ENCODE measurements at places on chromosomes 2 and 18.

- DNase-seq: no peak
These were observed 48.9 kb downstream of the PSMD14 start for GRCh38 chr2:161357097-161357496.

DNA sequence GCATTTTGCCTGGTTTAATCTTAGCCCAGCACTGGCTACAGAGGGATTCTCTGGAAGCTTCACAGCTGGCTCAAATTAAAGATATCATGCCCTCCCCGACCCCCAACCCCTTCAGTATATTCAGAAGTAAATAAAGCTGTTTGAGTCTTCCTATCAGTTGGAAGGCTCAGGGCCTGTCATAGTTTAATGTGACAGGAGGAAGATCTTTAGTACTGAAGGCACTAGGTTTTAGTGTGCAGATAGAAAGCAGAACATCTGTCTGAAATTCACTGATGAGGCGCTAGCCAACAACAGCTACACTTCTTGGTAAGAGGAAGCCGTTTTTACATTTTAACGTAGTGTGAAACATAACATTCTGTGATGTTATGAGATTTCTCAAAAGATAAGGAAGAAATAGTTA lies 969.1 kb upstream of the CDH2 start:
- DNase-seq: no peak

DNA sequence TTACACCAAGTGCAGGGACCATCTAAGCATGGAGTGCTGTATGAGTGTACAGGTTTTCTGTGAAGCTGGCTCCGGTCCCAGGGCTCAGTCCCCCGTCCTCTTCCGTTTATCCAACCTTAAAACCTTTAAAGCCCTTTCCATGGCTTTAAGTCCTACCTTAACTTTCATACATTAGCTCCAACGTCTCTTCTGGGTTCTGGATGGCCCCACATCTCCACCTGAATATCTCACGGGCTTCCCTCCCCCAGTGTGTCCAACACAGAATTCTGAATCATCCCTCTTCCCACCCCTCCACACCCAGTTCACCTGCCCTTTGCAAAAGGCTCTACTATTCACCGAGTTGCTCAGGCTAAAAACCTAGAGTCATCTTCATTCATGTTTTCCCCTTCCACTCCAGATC lies 12.8 kb downstream of the ARHGAP25 start:
- DNase-seq: no peak

DNA sequence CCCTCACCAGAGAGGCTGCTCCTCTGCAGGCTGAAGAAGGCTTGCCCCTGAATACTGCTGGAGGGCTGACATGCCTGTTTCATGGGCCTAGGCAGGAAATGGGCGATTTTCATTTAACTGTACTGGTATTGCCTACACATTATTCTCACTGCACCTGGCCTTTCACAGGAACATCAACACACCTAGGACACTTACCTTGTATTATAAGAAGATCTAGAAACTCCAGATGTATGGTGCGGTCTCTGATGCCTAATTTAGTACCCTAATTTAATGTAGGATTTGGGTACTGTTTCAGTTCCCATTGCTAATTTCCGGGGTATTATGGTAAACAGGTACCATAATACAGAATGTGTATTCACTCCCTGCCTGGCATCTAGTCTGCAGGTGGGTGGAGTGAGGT lies 146.0 kb downstream of the MYO1B start:
- no peak for DNase-seq

GRCh38 chr2:234137400-234138014 lies 87.0 kb downstream of the SPP2 start:
- no peak for DNase-seq

GRCh38 chr2:10202131-10202665 lies 79.7 kb downstream of the RRM2 start:
- no peak for DNase-seq

GRCh38 chr2:26477911-26478253 lies at the start of gene OTOF:
Gene OTOF, minus strand, starts transcription at chr2:26478124.
- DNase-seq: no peak

- DNase-seq: no peak
These were observed 9.9 kb downstream of the PSD4 start for GRCh38 chr2:113183703-113184102.

GRCh38 chr2:179348906-179349305 lies 84.3 kb upstream of the SESTD1 start:
- DNase-seq: no peak

DNA sequence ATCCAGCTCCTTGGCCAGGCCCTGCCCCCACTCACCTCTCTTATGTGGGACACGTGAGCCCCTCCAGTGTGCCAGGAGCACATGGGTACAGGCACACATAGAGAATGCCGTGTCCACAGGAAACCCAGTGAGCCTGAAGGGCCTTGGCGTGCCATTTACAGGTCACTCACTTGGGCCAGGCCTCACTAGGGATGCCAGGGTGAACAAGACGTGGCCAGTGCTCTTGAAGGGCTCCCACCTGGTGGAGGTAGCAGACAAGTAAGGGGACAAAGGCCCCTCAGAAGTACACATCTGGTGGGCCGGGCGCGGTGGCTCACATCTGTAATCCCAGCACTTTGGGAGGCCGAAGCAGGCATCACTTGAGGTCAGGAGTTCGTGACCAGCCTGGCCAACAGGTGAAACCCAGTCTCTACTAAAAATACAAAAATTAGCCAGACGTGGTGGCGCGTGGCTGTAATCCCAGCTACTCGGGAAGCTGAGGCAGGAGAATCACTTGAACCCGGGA lies 15.1 kb upstream of the C1QL2 start:
- DNase-seq: no peak

- DNase-seq: no peak
These were observed 85.4 kb upstream of the CABLES1 start for GRCh38 chr18:23049698-23050373.

DNA sequence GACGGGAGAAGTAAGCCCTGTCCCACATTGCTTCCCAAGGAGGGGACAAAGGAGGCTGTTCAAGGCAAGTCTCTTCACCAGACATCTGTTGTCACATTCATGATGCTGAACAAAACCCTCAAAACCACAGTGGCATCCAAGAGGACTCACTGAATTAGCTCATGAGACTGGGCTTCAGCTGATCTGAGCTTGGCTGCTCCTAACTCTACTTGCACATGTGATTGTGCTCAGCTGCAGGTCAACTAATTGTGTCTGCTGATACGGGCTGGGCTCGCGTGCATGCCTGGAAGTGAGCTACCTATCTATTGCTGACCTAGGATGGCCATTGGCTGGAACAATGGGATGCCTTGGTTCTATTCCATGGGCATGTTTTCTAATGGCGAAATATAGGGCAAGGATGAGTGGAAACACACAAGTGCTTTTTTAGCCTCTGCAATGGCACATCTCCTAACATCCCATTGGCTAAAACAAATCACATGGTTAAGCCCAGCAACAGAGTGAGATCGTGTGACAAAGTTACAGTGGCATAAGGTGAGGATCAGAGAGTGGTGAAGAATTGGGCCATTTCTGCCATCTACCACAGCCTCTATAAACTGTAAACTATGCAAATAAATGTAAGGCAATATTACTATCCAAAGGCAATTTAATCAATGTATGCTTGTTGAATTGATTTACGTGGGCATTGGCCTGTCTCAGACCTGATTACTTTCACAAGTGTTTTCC lies 52.9 kb upstream of the CAPN13 start:
- no peak for DNase-seq

GRCh38 chr2:233455006-233455405 lies 100.7 kb downstream of the DGKD start:
- DNase-seq: peak; percentile 17

GRCh38 chr18:3262234-3263131 lies 550 bp downstream of the MYL12B start:
- DNase-seq: no peak

GRCh38 chr18:48942086-48942485 lies 8.7 kb downstream of the SMAD7 start:
- no peak for DNase-seq

DNA sequence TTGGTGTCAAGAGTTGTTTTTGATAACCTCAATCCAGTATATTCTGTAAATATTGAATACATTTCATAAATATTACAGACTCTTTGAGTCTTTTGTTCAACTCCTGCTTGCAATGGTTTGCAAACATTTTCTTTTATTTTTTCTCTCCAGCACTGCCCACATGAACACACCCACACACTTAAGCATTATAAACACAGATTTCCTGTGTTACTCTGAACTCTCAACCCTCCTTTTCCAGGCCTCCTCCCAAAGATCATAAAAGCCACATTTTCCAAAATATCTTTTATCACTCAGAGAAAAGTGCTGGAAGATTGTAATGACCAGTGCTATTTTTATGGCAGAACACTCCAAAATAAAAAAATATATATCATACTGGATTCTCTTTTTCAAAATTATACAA lies 20.5 kb downstream of the ARHGAP25 start:
- no peak for DNase-seq

GRCh38 chr2:175399326-175399725 lies 217.8 kb upstream of the ATP5MC3 start:
- no peak for DNase-seq

GRCh38 chr18:45567123-45567522 lies 48.2 kb upstream of the SLC14A2 start:
- DNase-seq: no peak

- peak; percentile 69 for DNase-seq
These were observed 711 bp downstream of the SFXN5 start for GRCh38 chr2:73070643-73071359.

DNA sequence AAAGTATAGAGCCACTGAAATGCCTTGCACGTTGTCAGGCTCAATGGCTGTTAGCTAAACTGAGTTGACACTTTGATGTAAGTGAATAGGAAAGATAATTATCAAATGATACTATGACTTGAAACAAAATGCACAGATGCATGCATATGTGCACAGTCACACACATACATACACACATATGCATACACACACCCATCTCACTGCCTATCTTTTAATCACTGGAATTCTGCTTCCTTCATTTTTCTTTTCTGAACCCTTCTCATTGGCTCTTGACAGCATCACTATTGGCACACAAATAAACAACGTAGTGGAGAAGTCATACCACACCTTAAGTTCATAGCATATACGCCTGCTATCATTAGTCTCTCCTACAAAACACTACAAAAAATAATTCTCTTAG lies 154.9 kb upstream of the NCKAP5 start:
- DNase-seq: no peak

DNA sequence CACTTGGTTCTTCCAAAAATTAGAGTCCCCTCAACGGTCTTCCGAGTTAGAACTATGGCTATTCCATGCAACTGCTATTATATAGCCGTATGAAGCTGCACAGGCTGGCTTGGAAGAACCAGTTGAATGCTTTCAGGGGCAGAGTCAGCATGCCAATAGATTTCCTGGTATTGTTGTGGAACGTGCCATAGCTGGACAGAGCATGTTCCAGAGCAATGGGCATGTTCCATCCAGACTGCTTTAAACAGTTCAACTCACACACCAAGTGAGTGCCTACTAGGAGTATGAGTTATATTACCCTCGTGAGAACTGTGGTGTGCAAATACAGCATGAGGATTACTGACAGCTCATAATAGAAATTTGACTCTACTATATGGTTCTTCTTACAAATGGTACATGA lies 682.0 kb downstream of the SATB2 start:
- DNase-seq: no peak

- no peak for DNase-seq
These were observed 78.5 kb downstream of the TANC1 start for GRCh38 chr2:159046966-159047365.

- no peak for DNase-seq
These were observed 15.5 kb downstream of the MRPS5 start for GRCh38 chr2:95106081-95106480.

DNA sequence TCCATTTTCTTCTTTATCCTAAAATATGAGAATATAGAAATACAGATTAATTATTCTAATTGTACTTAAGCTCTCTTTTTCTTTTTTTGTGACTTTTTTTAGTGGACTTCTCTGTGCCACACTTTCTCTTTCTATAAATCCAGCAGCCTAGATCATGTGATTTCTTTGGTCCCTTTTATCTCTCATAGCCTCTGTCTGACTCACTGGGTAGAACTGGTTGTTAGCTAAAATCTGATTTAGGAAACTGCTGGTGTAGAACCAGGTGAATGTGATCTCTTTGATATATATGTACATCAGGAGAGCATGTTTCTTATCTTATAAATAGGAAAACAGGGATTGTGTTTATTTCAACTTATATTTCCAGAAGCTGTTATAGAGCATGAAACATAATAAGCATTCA lies 54.9 kb downstream of the VRK2 start:
- no peak for DNase-seq

GRCh38 chr2:67782443-67782842 lies 280.4 kb downstream of the C1D start:
- no peak for DNase-seq
